ENCODE measurements at places on chromosomes 5 and 9.

DNA sequence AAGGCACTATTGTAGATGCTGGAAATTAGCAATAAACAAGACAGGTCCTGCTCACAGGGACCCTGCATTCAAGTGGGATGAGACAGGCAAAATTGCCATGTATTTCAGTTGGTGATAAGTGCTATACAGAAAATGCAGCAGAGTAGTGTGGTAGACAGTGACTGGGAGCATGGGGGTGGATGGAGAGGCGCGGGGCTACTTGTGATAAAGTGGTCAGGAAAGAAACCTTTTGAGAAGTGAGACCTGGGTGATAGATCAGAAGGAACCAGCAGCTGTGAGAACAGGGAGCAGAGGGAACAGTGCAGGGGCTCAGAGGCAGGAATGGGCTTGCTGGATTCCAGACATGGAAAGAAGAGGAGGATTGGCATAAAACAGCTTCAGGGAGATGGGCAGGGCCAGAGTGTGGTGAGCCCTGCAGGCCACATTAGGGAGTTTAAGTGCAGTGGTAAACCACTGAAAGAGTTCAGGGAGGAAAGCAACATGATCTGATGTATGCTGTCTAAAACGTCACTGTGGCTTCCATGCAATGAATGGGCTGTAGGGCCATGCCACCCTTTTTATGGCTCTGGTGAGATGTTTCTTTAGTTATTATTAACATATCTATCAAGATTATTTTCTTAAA lies 7.3 kb downstream of the CRHBP start:
- DNase-seq = no peak

DNA sequence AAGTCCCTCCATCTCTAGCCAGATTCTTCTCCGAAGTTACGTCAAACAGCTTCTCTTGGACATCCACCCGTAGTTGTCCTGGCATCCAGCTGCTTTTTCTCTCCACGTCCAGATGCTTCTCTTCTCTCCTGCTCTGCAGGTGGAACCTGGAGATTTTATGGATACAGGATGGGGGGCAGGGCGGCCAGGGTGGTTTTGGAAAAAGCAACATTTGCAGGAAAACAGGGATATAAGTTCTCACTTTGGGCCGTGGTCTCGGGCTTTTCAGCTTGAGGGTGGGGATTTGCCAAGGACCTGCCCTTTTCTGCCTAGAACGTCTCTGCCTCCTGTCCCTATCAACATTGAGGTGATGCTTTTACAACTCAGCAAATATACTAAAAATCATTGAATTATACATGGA lies 1941.6 kb upstream of the C9orf72 start:
- no peak for DNase-seq

DNA sequence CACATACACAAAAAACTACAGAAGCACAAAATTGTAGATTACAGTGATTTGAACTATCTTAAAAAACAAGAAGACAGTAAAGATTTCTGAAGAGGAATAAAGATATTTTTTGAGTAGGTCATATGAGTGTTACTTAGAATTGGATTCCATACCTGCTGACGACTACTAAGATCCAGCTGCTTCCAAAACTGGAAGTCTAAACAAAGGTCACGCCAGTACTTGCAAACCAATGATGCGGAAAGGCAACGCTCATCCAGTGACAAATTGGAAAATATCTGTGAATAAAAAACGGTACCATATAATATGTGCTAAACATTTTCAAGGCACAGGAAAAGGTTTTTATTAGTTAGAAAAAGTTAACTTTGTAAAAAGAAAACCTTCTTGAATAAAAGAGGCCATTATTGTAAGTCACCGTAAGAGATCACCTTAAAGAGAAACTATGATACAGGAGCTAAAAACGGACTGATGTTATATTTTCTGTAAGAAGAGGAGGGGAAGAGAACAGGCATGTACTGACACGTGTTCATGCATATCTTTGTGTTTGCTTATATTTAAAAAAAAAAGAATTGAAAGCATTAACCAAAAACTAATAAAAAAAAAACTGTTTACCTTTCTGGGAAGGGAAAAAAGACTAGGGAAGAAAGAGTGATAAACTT lies 14.1 kb downstream of the FBXL17 start:
- DNase-seq = no peak

DNA sequence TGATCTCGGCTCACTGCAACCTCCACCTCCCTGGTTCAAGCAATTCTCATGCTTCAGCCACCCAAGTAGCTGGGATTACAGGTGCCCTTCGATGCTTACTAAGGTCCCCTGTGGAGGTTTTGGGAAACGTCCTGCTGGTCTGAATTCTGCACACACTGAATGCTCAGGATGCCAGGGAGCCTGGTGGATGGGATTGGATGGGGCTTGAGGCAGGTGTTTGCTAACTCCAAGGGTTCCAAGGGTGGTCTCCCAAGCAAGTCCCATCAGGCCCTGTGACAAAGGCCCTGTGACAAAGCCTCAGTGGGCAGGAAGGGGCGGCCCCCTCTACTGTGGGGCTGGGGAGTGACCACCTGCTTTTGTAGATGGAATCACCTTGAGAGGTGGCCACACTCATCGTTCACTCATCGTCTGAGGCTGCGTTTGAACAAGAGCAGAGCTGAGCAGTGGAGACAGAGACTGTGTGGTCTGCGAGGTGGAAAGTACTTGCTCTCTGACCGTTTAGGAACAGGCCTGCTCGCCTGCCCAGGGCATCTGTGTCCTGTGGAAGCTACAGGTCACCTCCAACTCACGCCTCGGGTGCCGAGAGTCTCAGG lies 40.2 kb downstream of the MRPL36 start:
- DNase-seq = no peak

- DNase-seq = no peak
Observed at GRCh38 chr5:1519631-1520210, 4.0 kb downstream of the LPCAT1 start.

- DNase-seq = no peak
Observed at GRCh38 chr5:54156577-54156976, 153.8 kb downstream of the ARL15 start.

DNA sequence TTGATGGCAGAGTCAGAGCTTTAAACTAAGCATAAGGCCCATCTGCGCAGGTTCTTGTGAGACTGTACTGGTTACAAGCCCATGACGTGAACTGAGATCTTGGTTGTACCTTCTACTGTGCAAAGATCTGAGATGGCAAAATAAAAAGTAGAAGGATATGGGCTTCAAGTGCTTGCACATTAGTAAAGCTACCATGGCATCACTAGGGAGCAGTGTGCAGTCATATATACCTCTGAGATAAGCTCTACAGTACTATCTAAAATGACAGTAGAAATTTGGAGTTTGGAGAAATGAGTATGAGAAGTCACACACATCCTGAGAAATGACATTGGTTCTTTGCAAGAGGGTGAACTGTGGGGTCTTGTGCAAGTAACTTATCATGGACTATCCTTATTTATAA lies 408.2 kb upstream of the PRR16 start:
- no peak for DNase-seq

DNA sequence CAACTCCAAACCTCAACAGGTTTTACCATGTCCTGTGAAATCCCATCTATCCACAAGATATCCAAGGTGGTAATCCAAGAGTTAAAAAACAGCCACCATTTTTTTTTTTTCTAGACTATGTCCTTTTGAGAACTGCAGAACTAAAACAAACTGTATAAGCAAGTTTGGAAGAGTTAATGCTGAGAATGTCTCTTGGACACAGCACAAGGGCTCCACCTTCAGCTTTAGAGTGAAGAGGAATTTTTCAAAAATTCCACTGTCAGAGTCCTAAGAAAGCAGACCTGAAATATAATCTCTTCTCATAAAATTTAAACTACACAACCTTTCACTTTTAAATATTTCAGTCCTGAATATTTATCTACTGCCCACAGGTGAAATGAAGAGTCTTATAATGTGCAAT lies 167.8 kb upstream of the CCNG1 start:
- DNase-seq = no peak

- no peak for DNase-seq
Observed at GRCh38 chr5:167953151-167953798, 338.2 kb upstream of the WWC1 start.

- DNase-seq = no peak
Observed at GRCh38 chr9:135811801-135812200, 95.5 kb downstream of the CAMSAP1 start.

DNA sequence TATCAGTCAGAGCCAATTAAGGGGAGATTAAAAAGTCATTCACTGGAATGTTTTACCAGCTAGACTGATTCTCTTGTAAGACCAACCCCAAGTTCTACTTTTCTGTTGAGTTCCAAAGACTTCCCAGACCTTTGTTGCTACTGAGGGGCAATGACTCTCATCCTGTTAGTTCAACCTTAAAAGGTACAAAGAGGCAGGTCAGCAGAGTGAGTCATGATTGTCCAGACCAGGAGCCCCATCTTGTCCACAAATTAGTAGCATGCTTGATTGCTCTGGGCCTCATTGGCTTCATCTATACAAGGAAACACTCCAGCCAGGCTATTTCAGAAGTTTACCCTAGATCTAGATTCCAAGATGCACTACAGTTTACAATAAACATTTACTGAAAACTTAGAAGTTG lies 79.9 kb upstream of the IL7R start:
- no peak for DNase-seq

DNA sequence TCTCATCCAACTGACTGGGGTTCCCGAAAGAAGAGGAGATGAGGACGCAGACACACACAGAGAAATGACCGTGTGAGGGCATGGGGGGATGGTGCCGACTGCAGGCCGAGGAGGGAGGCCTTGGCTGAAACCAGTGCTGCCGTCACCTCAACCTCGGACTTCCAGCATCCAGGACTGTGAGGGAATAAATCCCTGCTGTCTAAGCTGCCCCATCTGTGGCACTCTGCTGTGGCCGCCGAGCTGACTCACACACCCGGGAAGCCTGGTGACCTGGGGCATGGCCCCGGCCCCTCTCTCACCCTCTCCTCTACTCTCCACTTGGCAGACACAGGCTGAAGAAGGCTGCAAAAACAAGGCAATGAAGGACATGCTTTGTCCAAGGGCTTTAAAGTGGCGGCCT lies 4.4 kb upstream of the COL5A1 start:
- no peak for DNase-seq

GRCh38 chr5:181281984-181282316 lies 21.0 kb upstream of the TRIM52 start:
- DNase-seq = no peak

GRCh38 chr5:80919678-80920196 lies 40.4 kb upstream of the RASGRF2 start:
- no peak for DNase-seq

DNA sequence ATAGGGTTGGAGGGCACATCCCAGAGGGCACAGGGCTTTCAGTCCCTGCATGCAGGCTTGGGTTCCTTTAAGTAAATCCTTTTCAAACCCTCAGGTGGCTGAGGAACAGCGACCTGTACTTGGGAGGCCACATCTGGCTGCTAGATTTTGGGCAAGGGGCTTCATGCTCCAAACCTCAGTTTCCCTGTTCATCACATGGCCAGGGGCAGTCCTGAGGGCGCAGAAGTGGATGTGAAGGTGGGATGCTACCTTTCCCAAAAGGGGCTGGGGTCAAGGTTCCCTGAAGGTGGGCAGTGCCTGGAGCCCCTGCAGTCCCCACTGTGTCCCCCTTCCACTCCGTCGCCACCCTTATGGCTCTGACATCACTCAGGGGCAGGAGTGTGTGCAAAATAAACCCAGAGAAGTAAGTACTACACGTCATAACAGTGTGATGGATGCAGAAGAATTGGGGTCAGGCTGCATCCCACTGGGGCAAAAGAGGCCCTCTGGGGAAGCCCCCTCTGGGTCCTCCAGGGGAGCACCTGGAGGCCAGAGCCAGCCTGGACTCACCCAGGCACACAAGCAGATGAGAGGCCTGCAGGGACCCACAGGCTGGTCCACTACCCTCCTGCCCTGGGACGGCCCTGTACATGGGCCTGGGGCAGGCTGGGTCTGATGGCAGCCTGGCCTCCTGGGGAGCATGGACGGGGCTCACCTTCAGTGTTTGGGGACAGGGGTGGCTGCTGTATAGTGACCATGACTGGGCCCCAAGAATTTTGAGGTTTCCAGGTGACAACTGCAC lies 1.9 kb upstream of the CARD19 start:
- DNase-seq = no peak

- no peak for DNase-seq
Observed at GRCh38 chr5:1062761-1063568, 48.9 kb downstream of the SLC12A7 start.

DNA sequence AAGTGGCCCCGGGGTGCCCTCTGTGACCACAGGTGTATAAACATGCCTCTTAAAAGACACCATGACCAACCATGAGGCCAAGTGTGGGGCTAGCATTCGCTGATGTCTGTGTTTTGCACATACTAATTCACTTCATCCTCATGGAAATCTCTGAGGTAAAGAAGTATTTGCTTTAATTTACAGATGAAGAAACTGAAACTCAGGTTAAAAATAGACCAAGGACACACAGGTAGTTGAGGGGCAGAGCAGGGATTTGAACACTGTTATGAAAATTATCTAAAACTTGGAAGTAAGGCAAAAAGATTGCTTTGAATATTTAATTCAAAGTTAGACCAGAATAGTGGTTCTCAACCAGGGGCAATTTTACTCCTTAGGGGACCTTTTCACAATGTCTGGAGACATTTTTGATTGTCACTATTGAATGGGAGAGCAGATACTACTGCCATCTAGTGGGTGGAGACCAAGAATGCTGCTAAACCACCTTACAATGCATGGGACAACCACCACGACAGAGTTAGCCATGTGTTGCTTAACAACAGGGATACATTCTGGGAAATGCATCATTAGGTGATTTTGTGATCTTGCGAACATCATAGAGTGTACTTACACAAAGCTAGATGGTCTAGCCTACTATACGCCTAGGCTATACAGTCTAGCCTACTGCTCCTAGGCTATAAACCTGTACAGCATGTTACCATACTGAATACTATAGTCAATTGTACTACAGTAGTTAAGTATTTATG lies 8.0 kb upstream of the FXN start:
- DNase-seq = no peak

DNA sequence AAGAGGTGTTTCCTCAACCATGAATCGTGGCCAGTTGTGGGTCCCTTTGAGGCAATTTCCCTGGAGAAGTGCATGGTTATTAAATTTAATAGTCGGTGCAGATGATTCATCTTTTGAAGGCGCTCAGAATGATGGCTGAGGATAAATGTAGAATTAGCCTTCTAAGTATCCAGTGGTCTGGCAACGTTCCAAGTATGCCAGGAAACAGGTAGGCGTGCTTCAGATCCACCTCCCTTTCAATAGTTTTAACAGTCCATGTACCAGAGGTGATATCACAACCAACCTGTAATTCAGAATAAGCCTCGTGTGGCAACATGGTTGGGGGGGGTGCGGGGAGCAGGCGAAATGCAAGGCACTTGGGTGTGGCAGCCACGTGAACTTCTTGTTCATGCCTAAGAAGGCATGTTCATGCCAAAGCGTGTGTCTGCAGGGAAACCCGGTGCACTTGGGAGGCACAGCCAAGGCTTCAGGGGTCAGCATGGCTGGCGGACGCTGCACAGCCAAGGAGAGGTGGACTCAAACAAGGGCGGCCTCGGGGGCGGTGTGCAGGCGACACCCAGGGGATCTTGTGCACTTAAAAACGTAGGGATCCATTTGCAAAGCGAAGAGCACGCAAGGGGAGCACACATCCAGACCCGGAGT lies 5.2 kb upstream of the NKD2 start:
- DNase-seq = no peak

DNA sequence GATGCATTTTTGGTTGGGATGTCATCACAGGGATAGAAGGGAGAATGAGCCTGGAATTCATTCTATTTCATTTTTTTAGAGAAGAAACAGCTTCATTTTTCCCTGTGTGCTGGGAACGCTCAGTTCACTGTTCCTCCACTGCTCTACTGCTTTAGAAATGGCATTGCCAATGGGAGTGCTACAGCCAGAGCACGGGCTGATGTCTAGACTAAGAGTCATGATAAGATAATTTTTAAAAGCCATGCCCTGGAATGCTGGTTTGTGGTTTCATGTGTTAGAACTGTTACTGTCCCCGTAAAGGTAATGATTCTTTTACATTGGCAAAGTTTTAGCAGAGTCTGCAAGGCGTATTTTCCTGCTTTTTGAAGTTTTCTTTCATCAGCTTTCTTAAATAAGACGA lies 119.6 kb downstream of the SEMA6A start:
- DNase-seq = no peak

Measured in esophagus squamous epithelium (tissue), 5 donors.